ENCODE measurements at places on chromosomes 3 and 15.

GRCh38 chr3:8638994-8639658 is 5.5 kb downstream of the SSUH2 start:
- DNase-seq = no peak

- no peak for DNase-seq
Measured at GRCh38 chr3:14494973-14495300, 45.2 kb downstream of the GRIP2 start.

DNA sequence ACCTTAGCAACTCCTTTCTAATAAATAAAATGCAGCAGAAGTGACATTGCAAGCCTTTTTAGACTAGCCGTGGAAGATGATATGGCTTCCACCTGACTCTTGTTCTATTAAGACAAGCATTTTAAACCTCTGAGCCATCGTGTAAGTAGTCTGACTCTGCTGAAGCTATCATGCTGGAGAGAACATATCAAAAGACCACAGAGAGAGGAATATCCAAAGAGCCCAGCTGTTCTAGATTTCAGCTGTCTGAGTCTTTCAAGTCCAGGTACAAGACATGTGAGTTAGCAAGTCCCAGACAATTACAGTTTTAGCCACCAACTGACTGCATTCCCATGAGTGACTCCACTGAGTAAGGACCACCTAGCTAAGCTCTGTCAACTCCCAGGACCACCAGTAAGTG is 517.0 kb upstream of the NAALADL2 start:
- no peak for DNase-seq

DNA sequence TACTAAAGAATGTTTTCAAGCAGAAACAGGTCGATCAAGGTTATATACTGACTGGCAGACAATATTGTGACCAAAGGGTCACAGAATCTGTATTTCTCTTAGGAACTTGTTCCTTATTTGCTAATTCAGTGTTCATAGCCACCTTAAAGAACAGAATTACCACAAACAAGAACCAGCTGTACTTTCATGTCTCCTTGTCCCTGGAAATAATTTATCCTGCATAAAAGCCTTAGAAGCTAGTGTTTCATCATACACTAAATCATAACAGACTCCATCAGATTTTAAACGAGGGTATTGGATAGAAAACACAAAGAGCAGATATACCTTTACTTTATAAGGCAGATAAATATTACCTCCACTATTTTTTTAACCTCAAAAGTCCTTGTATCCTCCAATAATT is 6.4 kb downstream of the DNAJC19 start:
- no peak for DNase-seq

DNA sequence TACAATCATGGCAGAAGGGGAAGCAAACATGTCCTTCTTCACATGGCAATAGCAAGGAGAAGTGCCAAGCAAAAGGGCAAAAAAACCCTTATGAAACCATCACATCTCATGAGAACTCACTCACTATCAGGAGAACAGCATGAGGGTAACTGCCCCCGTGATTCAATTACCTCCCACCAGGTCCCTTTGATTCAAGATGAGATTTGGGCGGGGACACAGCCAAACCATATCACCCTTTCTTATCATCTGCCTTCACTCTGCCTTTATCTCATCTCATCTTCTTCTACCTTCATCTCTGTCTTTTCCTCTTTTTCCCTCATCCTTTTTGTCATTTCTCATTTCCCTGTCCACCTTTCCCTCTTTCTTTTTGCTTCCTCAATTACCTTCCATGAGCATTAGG is 149.6 kb downstream of the AGBL1 start:
- DNase-seq = no peak

- DNase-seq = peak; percentile 39
Measured at GRCh38 chr15:80977627-80978036, 12.0 kb downstream of the MESD start.

Data from activated T-cell treated with anti-CD3 and anti-CD28 coated beads, Interleukin-2, amount 50 U/mL, for 1 hour (primary cell).